ENCODE measurements at places on chromosomes 1 and 21.

DNA sequence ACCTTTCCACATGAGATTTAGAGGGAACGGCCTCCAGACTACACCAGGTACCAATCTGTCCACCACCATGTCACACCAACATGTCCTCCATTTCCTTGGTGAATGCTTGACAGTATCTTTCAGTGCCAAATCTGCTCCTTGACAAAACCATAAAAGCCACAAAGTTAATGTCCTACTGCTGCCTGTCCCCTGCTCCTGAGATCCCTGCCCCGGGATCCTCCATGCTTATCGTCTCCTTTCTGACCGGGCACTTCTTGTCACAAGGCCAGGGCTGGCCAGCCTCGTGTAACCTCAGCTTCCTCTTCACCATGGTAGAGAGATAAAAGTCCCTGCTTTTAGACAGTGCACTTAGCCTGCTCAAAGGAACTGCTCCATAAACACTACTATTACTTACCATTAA lies 136.2 kb downstream of the NAV1 start:
- DNase-seq = no peak

DNA sequence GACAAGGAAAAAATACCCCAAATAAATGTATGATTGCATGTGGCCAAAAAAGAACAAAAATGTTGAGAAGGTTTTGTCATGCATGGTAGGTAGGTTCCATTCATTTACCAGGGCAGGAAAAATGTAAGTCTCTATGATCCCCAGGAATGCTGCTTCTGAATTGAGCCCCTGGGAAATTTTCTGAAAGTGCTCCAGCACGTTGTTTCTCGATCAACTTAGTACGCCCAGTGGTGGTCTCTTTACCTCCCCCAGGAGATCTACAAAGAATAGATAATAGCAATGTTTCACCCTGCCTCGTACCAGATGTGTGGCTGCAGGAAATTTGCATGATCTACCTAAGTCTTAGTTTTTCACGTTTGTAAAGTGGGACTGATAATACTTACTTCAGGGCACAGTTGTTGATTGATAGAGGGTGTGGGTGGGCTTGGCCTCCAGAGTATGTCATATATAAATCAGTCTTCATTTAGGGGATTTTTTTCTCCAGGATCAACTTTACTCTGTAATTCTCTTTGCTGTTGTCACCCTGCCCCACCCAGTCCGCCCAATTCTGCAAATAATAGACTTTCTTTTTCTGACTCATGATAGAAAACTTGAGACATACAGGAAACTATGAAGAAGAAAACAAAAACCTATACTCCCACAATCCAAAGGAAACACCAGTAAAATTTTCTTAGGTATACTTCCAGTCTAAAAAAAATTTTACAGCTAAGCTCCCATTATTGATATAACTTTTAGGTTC lies 462.0 kb upstream of the RUNX1 start:
- peak; percentile 28 for DNase-seq

DNA sequence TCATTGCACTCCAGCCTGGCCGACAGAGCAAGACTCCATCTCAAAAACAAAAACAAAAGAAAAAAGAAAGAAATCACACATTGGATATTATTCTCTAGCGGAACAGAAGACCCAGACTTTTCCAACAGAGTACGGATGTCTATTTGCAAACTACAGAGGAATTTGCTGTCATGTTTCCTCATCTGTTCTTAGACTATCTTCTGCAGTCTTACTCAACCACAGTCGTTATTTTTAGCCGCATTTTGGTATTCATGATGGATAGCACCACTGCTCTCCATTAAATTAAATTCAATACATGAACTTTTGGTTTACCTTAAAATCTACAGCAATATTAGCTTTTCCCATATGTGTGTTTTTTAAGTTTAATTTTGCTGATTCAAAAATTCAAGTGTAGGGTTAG lies 14.2 kb upstream of the HEATR1 start:
- no peak for DNase-seq

DNA sequence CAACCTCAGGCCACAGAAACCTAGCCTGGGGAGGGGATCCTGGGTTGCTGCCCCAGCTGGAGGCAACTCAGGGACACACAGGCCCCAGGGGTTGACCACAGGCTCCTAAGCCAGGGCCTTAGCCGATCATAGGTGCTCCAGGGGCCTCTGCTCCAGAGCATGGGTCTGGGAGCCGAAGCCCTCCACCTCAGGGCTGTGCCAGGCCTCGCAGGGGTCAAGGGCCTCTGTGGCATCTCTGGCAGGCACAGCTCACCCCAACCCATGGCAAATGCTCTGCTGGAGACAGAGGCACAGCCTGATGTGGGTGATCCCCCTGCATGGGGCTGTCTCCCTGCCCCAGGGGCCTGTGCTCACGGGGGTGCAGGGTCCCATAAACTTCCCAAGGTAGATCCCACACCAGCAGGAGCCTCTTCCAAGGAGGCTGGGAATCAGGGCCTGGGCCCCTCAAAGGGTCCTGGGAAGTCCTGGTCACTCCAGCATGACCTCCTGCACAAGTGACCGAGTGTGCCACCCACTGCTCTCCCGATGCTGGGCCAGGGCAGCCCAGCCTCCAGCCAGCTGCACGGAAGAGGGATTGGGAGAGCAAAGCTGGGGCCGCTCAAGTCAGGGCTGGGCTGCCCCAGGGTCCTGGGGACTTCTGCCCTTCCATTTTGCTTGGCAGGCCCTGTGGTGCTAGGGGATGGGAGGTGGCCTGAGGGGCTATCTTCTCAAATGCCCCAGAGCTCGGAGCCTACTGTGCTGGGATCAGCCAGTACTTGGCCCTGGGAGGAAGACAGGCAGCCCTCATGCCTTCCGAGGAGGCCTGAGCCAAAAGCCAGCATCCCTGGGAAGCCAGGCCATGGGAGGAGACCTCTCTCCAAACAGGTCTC lies 22.2 kb upstream of the PRSS38 start:
- no peak for DNase-seq

- DNase-seq = no peak
Measured at GRCh38 chr1:228180271-228180958, 14.8 kb downstream of the IBA57 start.

GRCh38 chr1:240234485-240235210 lies 143.0 kb downstream of the FMN2 start:
- no peak for DNase-seq

DNA sequence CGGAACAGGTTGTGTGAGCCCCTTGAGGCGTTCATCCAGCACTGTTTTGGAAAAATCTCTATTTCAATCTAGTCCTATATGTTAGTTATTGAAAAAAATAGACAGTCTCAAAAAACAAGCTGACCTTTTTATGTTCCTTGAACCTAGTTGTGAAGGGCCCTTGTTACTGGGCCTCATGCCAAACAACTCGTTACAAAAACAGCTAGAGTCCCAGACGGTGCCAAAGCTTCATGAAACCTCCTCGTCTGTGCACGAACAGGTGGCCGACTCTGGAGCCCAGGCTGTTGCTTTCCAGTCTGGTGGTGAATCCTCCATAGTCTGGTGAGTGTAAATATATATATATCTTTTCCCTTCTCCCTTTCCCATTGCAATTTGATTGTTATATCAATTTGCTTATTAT lies at the start of gene CHIA:
Gene CHIA (plus strand): TSS at position 222 of the 400 bp plus-strand sequence. CDS start 19,617 bp downstream, outside the sequence.
- no peak for DNase-seq

- no peak for DNase-seq
Measured at GRCh38 chr1:41108696-41109275, 87.3 kb upstream of the SLFNL1 start.

GRCh38 chr1:109369167-109369746 lies 28.5 kb downstream of the SORT1 start:
- no peak for DNase-seq

Data from stimulated activated CD4-positive, alpha-beta T cell treated with anti-CD3 and anti-CD28 coated beads, Interleukin-4, amount 100 ng/mL, for 1 hour (primary cell).